Mucosa of descending colon (tissue), 3 donors: ENCODE measurements at places on chromosomes 5 and 9.

GRCh38 chr5:127567026-127567768 lies 49.8 kb downstream of the PRRC1 start:
- DNase-seq: no peak

DNA sequence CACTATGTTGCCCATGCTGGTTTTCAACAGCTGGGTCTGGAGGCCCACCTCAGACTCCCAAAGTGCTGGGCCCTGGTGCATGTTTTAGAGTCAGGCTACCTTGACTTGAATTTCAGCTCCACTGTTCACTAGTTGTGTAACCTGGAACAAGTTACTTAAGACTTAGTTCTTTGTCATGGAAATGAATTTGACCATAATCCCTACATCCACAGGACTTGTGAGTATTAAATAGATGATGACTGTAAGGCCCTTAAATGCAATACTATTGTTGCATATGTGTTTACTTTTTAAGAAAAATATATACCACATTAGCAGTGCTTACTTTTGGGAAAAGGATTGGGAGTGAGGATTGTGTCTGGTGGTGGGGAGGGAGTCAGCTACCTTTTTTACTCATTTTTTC lies 16.4 kb downstream of the PAIP2 start:
- DNase-seq: no peak

GRCh38 chr5:43941806-43942205 lies 338.8 kb downstream of the NNT start:
- no peak for DNase-seq

DNA sequence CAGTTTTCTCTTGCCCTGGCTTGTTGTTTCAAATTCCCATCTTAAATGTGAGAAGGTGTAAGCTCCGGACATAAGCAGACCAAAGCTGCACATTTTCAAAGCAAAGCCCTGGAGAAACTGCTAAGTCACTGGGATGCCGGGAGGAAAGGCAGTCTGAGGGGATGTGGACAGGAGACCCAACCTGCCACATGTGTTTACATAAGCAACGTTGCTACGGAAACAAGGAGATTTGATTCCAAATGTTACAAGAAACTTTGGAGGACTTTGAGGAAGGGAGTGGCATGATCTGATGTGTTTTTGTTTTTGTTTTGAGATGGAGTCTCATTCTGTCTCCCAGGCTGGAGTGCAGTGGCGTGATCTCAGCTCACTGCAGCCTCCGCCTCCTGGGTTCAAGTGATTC lies 25.7 kb upstream of the INSYN2B start:
- no peak for DNase-seq

DNA sequence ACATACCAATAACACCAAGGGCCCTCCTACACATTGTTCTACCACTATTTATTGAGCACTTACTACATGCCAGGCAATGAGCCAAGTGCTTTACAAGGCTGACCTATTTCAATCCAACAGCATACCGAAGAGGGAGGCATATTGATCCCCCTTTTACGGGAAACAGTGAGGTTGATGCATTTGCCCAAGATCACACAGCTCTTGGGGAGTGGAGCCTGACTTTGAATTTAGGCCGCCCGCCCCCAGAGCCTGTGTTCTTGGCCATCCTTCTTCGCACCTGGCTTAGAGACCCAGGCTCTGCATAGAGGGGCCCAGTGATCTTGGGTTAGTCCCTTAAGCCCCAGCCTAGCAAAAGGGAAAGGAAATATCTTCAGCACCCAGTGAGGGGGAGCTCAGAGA lies 158.1 kb upstream of the IER5L start:
- no peak for DNase-seq

DNA sequence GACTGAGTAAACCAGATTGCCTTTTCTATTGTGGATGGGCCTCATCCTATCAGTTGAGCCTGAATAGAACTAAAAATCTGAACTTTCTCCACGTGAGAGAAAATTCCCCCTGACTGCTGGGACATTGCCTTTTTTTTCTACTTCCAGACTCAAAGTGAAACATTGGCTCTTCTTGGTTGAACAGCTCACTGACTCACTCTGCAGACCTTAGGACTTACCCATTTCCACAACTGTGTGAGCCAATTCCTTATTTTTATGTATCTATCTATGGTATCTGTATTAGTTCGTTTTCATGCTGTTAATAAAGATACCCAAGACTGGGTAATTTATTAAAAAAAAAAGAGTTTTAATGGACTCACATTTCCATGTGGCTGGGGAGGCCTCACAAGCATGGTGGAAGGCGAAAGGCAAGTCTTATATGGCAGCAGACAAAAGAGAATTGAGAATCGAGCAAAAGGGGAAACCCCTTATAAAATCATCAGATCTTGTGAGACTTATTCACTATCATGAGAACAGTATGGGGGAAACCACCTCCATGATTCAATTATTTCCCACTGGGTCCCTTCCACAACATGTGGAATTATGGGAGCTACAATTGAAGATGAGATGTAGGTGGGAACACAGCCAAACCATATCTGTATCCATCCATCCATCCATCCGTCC lies 306.7 kb upstream of the SLC24A2 start:
- DNase-seq: no peak

DNA sequence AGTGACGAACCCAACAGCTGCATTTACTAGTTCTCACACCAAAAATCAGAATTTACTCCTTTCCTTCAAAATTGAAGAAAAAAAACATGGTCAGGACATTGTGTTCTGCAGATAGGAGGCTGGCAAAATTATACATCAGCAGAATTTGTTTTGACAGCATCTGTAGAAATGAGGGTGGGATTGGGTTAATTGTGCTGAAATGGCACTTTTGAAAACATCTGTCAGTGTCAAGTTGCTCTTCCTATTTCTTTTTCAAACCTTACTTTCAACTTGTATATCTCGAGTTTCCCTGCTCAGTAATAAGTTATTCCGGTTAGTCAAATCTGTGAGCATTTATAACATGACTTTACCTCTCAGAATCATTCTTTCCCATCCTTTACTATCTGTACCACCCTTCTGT lies 19.8 kb downstream of the WDR36 start:
- no peak for DNase-seq

DNA sequence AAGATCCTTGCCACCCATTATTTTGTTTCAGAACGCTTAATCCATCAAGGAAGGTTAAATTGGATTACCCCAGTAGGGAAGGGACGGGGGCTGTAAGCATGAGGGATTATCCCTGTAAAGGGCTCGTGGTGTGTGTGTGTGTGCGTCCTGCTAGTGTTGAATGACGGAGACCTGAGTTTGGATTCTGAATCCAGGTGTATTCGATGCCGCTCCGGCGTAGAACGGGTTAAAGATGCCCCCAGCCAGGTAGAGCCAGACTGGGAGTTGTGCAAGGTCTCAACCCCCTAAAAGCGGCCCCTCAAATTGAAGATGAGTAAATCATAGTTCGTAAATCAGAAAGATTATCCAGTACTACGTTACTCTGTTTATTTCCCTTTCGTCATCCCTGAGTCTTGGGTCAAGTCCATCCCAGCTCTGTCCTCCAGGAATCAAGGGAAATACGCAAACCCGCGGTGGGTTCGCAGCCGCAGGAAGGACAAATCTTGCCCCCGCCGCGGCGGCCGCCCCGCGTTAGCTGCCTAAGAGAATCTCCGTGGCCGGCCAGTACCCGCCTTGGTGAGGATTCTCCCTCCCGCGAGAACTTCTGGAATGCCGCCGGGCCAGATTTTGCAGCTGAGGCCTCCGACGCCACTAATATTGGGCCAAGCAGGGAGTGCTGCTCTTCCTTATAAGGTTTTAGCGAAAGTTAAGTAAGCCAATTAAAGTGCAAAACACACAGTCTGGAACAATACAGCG lies 586 bp upstream of the MTAP start:
- DNase-seq: peak; percentile 80

DNA sequence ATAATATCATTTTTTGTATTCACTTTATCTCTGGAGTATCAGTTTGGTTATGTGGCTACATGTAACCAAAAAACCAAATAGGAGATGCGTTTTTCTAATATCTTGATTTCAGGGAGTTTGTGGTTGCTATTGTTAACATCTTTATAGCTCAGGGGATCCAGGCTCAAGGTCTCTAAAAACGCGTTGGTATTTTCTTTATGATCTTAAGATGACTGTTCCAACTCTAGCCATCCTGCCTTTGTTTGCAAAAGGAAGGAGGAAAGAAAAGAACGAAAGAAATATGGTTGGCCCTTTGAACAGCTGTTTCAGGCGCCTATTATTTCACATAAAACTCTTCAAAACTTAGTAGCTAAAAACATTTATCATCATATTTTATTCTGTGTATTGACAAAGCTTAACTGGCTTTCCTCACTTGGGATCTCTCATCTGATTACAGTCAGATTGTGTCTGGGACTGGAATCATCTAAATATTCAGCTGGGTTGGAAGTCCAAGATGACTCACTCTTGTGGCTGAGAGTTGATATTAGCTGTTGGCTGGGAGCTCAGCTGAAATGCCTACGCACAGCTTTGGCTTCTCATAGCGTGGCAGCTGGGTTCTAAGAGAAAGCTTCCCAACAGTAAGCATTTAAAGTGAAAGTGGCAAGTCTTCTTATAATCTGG lies 60.1 kb downstream of the FAM174A start:
- DNase-seq: peak; percentile 19

- DNase-seq: no peak
These were observed 81.1 kb upstream of the RAI14 start for GRCh38 chr5:34574936-34575467.

GRCh38 chr9:8417341-8417740 lies 617.8 kb upstream of the DMAC1 start:
- DNase-seq: no peak

GRCh38 chr9:10268531-10269485 lies 344.0 kb downstream of the PTPRD start:
- peak; percentile 4 for DNase-seq

- DNase-seq: no peak
These were observed 37.9 kb downstream of the FBXW11 start for GRCh38 chr5:171968531-171968930.

DNA sequence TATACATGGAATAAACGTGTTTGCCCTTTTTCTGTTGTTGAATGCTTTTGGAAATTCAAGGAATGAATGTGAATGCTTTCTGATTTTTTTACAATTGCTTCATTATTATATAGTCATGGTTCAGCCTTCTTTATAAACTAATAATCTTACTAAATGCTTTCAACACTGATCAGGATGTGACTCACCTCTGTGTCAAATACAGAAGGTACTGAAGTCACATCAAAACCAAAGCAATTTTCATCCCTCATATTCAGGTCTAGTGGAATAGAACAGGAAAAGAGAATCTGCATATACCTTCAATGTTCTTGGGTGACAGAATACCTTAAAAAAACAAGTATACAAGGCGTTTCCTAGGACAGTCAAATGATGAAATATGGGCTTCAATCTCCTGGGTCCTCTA lies 170.7 kb downstream of the PDE4D start:
- DNase-seq: no peak

GRCh38 chr9:96344458-96345180 lies 38.9 kb downstream of the SLC35D2 start:
- DNase-seq: peak; percentile 40

DNA sequence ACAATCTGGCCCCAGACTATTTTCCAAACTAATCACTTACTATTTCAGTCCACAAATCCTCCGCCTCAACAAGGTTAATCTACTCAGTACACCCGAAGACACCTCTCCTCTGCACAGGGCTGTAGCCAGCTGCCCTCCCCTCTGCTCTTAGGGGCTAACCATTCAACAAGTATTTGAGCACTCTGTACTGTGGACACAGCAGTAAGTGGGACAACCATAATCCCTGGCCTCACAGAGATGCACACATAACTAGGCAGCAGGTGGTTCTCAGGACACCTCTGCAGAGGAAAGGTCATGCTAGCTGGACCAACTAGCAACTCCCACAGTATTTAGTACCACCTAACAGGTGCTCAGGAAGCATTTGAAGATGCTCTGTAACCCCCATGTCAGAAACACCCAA lies 5.5 kb downstream of the CAMSAP1 start:
- no peak for DNase-seq

DNA sequence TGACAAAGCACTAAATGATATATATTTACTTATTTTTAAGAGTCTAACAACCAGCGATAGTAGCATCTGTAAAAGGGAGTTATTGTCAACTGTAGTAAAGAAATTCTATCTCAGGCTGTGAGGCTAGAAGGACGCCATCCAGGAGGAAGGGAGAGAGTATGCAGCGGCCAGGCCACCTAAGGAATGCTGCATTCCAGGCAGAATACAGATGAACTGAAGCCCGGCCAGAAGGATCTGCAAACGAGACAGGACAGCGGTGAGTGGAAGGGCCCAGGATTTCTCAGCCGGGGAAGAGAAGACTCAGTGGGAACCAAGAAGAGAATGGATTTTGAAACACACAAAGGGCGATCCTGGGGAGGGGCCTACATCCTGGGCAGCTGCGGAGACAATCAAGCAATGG lies 7.4 kb downstream of the RETREG1 start:
- DNase-seq: no peak
